Spinal cord (tissue), 10 donors: ENCODE measurements at places on chromosomes 11 and 22. TPM values are rescaled to one million over a fixed set of nuclear protein-coding genes. Genes with fewer than 3 reads are reported as not detected.

DNA sequence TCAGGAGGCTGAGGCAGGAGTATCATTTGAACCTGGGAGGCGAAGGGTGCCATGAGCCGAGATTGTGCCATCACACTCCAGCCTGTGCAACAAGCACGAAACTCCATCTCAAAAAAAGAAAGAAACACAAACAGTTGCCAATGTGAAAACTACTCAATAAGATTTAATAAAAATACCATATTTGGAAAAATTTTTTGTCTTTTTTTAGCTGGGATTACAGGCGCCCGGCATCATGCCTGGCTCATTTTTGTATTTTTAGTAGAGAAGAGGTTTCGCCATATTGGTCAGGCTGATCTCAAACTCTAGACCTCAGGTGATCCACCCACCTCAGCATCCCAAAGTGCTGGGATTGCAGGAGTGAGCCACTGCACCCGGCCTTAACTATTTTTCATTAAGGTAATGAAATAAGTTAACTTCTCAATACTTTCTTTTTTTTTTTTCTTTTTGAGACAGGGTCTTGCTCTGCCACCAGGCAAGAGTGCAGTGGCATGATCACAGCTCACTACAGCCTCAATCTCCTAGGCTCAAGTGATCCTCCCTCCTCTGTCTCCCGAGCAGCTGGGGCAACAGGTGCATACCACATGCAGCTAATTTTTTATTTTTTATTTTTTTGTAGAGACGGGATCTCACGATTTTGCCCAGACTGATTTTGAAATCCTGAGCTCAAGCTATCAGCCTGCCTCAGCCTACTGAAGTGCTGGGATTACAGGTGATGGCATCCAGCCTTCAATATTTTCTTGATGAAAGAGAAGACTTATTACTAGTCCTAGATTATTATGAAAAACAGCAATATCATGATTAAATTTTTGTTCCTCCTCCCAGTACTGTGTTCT, 4746.2 kb upstream of the OR11H1 start:
- no peak overlapping the region for H3K27ac ChIP-seq
- H3K4me3 ChIP-seq: no peak overlapping the region
- H3K27me3 ChIP-seq: no peaks in the 10 kb centered on the region
- H3K4me1 ChIP-seq: no peaks in the 10 kb centered on the region
- no peaks in the 10 kb centered on the region for H3K36me3 ChIP-seq
- no peak for DNase-seq

DNA sequence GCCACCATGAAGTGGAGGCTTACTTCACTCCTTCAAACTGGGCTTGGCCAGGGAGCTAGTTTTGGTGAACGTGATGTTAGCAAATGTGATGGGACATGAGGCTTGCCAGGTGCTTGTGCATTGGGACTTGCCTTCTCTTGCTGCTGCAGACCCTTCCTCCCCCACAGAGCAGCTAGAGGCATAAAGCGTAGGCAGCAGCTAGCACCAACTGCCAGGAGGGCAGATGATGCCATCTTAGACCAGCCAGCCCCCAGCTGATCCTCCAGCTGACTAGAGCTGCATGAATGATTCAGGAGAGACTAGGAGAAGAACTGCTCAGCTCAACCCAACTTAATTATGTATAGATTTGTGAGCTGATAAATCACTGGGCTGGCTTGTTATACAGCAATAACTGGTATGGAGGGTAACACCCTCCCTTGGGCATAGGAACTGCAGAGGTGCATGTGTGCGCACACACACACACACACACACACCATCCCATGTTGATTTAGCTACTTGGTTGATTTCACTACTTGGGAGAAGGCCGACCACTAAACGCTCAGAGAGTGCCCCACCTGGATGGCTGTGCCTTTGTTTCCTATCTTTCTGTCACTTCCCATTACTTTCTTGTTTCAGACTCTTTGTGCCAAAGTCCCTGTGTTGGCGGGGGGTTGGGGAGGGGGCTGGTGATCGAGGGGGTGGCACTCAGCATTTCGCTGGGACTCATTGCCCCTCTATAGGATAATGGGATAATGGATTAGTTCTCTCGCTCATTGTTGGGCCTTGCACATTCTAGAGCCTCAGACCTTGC, 202.8 kb downstream of the ADAMTS15 start:
- no peak for DNase-seq
- no peaks in the 10 kb centered on the region for H3K36me3 ChIP-seq
- H3K27ac ChIP-seq: no peak overlapping the region
- H3K4me3 ChIP-seq: no peak overlapping the region
- H3K4me1 ChIP-seq: peaks cover 17% of the 10 kb centered on the region
- no peaks in the 10 kb centered on the region for H3K27me3 ChIP-seq

DERL3 gene
- total RNA-seq: 3.6 TPM

UBASH3B gene
- total RNA-seq: 6.0 TPM

SCGB2A2 gene
- total RNA-seq: not detected
